ENCODE measurements at places on chromosomes 3 and 15.

DNA sequence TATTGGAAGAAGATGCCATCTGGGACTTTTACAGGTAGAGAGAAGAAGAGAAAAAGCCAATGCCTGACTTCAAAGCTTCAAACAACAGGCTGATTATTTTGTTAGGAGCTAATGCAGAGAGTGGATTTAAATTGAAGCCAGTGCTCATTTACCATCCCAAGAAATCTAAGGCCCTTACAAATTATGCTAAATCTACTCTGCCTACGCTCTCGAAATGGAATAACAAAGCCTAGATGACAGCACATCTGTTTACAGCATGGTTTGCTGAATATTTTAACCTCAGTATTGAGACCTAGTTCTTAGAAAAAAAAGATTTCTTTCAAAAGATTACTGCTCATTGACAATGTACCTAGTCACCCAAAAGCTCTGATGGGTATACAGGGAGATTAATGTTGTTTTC is 16.2 kb downstream of the ARL14 start:
- DNase-seq: no peak

- DNase-seq: no peak
Measured at GRCh38 chr3:152061296-152061695, 187.9 kb downstream of the SUCNR1 start.

DNA sequence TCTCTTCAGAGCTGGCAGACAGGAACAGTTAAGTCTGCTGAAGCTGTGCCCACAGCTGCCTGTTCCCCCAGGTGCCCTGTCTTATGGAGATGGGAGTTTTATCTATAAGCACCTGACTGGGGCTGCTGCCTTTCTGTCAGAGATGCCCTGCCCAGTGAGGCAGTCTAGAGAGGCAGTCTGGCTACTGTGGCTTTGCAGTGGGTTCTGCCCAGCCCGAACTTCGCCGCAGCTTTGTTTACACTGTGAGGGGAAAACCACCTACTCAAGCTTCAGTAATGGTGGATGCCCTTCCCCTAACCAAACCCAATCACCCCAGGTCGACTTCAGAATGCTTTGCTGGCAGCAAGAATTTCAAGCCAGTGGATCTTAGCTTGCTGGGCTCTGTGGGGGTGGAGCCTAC is 91.2 kb downstream of the SLC25A26 start:
- no peak for DNase-seq

DNA sequence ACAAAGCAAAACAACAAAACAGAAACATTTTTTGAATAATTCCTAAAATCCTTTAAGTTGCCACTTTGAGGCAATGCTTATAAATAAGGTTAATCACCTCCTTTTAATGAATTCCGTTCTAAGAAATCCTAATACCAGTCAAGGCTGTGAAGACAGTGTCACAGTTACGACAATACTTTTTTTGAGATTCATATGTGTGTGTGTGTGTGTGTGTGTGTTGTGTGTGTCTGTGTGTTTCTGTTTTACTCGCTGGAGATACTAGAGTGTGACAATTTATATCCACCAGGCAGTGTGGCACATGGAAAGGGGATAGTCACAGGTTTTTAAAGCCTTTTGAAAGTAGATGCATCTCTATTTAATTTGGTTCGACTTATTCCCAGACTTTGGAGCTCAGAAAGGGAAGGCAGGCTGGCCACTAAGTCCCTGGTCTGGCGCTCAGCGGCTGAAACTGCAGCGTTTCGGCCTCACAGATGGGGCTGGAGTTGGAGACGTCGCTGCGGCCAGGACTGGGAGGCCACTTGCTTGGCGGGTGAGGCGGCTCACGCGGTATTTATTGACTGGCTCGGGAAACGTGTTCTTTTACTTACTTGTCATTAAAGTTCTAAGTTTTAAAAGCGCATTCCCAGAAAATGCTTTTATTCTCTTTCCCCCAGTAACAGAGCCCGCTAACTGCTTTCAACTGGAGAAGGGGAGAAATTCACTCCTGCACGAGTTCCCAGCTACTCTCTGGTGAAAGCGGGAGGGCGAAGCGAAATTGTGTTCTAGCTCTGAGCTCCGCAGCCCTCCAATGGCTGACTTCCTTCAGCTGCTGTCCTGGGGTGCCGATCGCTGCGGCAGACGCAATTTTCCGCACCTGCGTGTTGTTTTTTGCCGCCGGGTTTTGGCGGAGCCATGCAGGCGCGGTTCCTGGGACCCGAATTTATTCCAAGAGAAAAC is 13.7 kb downstream of the ZIC1 start:
- no peak for DNase-seq

GRCh38 chr3:197564097-197564843 is 8.5 kb upstream of the BDH1 start:
- no peak for DNase-seq

GRCh38 chr3:12138044-12138443 is 20.7 kb downstream of the TIMP4 start:
- peak; percentile 7 for DNase-seq

Measured in activated CD4-positive, alpha-beta T cell treated with anti-CD3 and anti-CD28 coated beads, Interleukin-2, amount 50 U/mL, for 4 hours (primary cell).